AG08396 (cell line): ENCODE measurements at places on chromosomes 1 and 21.

GRCh38 chr1:224159541-224159940 is 23.5 kb upstream of the DEGS1 start:
- DNase-seq, result no peak

GRCh38 chr21:39527664-39528381 is 76.1 kb downstream of the SH3BGR start:
- DNase-seq, result no peak

GRCh38 chr1:87916965-87917364 is 588.3 kb downstream of the LMO4 start:
- no peak for DNase-seq

- no peak for DNase-seq
Observed at GRCh38 chr1:5818755-5819154, 173.5 kb downstream of the NPHP4 start.

DNA sequence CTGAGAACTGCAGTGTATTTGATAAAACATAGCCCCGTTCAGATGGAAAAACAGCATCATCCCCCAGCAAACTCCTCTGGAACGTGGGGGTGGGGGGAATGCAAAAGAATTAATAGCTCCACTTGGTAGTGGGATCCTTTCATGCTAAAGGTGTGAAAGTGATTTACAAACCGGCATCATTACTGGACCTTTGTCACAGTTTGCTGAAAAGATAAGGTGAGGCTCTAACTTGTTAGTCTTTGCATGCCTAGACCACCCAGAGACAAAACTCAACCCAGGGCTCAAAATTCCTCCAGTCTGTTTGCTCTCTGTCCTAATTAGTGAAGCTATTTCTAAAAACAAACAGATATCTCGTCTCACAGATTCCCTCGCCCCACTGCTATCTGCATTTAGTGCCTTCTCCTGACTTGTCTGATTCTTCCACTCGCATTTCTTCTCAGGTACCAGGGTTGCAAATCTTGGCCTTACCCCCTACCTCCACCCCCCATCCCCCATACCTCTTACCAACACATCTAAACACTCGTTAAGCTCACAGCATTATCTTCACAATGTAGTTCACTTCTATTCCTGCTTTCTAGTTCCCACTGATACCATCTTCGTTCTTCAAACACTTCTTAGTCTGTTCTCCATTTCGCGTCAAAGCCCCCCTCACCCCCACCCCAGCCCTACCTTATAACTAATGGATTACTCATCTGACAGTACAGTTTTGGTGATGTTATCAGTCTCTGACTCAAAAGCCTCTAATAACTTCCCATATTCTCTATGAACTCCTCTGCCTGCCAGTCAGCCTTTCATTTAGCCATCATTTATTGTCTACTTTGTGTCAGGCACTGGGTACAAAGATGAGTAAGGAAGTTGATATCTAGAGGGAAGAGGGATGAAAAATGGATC is 11.8 kb downstream of the IER5 start:
- DNase-seq, result no peak

DNA sequence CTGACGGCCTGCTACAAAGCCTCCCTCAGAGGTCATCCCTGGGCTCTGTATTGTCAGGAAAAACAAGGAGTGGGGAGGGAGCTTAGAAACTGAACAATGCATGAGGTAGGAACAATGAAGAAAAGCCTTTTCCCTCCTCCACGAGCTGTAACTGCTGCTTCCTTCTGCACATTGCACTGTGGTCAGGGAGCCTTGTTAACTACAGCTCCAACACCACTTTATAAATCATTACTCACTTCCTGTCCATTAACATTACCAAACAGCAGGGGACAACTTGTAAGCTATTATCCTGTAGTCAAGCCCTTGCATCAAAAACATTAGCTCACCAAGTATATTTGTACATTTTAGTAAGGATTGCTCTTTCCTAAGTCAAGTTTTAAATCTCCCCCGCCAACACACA is 336.0 kb upstream of the NR5A2 start:
- peak; percentile 5 for DNase-seq

- no peak for DNase-seq
Observed at GRCh38 chr1:16992102-16992501, 11.7 kb upstream of the MFAP2 start.

GRCh38 chr1:109112056-109112651 is 1.8 kb upstream of the ELAPOR1 start:
- DNase-seq, result peak; percentile 31

GRCh38 chr21:39818557-39818956 is 48.7 kb upstream of the PCP4 start:
- DNase-seq, result no peak

GRCh38 chr21:42374864-42375499 is 8.6 kb upstream of the TFF1 start:
- DNase-seq, result no peak

DNA sequence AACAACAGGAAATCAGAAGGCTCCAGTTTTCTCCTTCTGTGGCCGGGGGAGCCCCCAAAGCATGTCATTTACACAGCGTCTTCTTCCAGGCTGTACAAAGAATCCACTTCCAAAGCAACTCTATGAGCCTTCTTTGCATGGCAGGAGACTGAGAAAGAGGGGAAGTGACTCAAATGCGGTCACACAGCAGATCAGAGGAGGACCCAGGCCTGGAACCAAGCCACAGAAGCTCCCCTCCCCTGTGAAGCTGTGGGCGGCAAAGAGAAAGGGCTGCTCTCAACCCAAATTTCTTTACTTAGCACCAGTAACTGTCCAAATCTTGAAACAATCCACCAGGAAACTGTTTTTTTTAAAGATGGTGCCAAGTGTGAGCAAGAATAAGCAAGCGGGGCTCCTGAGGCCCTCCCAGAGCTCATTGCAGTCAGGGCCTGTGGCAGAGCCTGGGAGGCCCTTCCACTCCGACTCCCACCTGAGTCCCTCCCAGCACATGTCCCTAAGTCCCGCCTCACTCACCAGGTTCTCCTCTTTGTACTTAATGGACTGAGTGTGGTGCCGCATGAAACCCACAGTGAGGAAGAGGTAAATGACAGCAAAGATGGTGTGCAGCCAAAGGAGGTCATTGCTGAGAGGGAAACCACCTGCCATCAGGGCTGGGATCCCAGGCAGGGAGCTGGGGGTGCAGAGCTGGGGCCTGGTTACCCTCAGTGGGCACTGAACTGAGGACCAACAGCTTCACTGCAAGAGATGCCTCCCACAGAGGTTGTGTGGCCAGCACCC is 15.9 kb downstream of the TMEM63A start:
- DNase-seq, result no peak

DNA sequence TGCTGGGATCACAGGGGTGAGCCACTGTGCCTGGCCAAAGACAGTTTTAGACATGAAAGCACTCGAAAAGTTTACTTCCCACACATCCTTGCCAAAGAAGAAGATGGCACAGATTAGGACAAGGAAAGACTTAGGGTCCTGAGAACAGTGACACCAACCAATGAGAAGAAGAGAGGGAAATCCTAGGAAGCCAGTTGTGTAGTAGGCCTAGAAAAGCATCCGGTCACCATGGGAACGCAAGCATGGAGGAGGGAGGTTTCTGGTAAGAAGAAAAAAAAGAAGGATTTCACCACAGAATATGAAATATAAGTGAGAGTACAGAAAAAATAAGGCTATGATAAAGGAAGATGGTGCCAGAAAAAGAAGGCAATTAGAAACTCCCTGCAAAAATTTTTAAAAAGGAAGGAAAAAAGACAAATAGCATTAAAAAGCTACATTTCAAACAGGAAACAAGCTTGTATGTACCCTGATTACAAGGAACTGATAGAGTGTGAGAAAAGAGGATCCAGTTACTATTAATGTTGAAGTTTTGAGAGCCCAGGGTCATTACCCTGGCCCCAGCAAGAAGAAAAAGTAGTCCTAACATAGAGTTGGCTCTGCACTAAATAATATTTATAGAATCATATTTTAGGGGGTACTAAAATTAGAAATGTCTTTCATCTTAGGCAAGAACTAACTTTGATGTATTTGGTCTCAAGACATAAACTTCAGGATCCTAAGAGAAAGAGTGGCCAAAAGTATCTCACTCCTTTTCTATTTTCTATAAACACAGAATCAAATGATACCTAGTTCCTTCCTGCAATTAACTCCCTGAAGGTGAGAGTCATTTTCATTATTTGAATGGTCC is 16.1 kb downstream of the DIPK1A start:
- no peak for DNase-seq

DNA sequence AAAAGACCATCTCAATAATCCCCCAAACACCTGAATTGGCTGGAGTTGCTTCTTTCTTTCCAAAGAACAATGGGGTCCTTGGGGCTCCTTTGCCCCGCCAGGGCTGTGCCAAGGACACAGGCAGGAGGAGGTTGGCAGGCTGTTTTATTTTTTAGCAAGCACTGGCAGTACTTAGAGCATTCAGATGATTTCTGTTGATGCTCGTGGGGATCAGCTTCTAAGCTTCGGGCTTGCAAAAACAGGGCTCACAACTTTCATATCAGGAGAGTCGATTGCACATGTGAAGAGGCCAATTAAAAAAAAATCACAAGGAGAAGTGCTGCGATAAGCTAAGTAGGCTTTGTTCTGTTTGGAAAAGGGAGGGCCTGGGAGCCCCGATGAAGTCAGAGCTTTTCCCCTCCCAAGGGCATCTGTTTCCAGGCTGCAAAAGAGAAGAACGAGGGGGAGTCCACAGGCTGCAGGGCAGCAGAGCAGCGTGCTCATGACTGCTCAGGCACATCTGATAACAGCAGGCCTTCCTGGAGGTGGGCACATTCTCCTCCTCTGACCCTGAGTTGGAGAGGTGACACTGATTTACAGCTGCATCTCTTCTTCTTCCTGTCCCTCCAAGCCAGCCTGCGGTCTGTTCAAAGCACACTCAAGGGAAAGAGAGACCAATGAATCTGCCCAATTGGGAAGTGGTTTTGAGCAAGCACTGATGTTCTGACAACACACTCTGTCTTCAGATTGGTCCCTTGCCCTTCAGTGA is 27.3 kb upstream of the BCAR3 start:
- no peak for DNase-seq

DNA sequence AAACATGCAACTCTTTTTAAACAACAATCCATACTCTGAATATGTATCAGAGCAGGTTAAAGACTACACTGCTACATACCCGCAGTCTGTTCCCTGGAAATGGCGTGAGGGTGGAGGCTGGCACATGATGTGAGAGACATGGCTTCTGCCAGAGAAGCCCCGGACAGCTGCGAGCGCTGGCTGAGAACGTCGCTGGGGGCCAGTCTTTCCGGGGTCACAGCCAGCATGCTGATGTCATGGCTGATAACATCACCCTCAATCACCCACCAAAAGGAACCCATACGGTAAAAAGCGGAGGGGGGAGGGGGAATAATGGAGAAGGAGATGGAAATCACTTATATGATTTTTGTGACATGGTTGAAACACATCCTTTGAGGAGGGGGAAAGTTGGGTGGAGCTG is 29.1 kb downstream of the C1orf198 start:
- no peak for DNase-seq

DNA sequence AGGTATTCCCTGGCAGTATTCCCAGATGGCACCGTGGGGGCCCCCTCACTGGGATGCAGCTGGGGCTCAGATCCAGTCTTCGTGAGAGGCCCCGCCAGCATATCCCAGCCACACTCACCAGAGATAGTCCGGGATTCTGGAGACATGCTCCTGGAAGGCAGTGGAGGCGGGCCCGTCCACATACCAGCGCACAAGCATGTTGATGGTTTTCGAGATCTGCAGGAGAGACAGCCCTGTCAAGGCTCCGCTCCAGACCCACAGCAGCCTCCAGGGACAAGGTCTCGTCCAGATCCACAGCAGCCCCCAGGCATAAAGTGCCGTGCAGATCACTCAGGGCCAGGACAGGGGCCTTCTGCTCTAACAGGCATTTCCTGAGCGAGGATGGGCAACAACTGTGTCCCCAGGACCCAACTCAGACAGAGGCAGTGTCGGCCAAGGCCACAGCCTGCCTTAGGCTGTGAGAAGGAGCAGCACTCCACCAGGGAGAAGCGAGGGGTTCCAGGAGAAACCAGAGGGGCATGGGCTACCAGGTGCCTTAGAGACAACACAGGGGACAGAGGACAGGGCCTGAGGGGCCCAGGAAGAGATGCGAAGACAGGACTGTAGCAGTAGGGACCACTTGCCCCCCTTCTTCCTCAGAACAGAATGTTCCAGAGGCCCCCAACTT is 14.8 kb downstream of the LSS start:
- DNase-seq, result no peak

GRCh38 chr1:3207217-3207848 is 138.3 kb downstream of the PRDM16 start:
- DNase-seq, result no peak

GRCh38 chr1:183180218-183180617 is 5.8 kb upstream of the LAMC2 start:
- DNase-seq, result peak; percentile 71

- DNase-seq, result no peak
Observed at GRCh38 chr1:52192436-52192835, 50.5 kb downstream of the ZFYVE9 start.

- no peak for DNase-seq
Observed at GRCh38 chr1:89578946-89579684, 53.8 kb upstream of the LRRC8C start.

- peak; percentile 81 for DNase-seq
Observed at GRCh38 chr1:92211166-92211565, 6.5 kb upstream of the C1orf146 start.

DNA sequence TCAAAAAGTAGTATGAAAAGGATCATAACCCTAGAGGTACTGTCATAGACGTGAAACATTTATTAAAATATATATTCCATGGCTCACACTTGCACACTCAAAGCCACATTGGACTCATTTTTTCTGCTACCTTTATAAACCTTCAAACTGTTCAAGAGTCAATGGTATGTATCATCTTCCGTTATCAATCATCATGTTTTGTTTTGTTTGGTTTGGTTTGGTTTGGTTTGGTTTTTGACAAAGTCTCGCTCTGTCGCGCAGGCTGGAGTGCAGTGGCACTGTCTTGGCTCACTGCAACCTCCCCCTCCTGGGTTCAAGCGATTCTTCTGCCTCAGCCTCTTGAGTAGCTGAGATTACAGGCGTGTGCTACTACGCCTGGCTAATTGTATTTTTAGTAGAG is 1.8 kb downstream of the IFNAR2 start:
- DNase-seq, result no peak

GRCh38 chr1:46689356-46689755 is 17.7 kb downstream of the TEX38 start:
- DNase-seq, result no peak

DNA sequence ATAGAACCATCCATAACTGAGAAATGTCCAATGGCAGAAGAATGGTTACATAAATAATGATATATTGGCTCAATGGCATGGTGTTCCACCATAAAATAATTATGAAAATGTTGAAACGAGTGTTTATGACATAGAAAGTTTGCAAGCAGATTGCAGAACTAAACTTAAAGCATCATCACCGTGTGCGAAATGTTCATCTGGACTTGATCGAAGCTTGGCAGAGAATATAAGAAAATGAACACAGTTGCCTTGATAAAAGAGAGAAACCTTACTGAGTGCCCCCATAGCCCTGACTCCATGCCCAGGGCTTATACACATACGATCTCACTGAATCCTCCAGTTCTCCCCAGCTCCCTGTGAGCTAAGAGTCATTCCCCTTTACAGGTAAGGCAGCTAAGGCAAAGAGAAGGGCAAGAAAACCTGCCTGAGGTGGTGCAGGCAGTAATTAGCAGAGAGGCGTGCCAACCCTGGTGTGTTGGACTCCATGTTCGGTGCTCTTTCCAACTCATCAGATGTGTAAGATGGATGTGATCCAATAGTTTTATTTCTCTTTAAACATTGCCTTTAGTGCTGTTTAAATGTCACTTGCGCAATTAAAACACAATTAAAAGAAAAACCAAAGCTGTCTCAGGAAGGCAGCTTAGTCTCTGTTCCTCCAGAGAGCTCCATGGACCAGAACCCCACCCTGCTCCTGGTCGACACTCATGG is 21.8 kb upstream of the SPOCD1 start:
- no peak for DNase-seq

- DNase-seq, result no peak
Observed at GRCh38 chr1:205477121-205477758, 21.4 kb upstream of the BLACAT1 start.

GRCh38 chr21:25640202-25640942 is 1.3 kb downstream of the JAM2 start:
- DNase-seq, result peak; percentile 18
